Stimulated activated CD8-positive, alpha-beta memory T cell treated with anti-CD3 and anti-CD28 coated beads, Interleukin-4, amount 100 ng/mL, for 1 hour (primary cell): ENCODE measurements at places on chromosomes 2 and 18.

DNA sequence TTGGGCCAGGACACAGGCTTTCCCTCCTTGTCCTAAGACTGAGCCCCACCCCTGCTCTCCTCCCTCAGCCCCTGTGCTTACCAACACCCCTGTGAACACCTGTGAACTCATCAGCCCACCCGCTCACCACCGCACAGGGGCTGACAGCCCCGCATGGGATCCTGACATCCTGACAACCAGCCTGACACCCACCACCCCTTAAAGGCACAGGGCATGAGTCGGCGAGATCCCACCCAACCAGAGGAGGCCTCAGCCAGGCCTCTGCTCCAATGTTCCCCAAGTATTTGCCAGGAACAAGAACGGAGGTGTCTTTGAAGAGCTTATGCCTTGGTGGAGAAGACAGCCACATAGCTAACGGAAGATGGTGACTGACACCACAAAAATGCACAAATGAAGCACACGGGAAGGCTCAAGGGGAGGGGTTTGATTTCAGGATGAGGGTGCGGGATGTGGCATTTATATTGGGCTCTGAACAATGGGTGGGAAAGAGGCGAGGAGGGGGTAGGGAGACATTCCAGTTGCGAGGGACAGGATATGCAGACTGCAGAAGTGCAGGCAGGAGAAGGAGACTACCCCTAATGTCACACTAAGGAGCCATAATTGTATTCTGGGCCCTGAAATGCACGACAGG, 11.0 kb downstream of the RAB11FIP5 start:
- no peak for DNase-seq

DNA sequence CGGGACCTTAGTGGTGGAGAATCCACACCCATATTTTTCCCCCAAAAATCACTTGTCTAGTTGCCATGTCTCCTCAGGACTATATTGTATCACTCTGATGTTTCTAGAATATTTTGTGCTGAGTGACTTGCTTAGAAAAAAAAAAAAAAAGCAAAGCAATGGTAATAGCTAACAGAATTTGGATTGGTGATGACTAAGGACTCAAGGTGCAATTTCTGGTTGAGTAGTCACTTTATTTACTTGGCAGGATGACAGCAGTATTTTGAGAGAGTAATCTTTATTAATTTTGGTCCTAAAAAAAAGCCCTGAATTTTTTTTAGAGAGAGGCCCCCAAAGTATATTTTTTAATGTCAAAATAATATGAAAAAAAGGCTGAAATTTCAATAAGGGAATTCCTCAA, 32.8 kb upstream of the MYO3B start:
- DNase-seq, result no peak

DNA sequence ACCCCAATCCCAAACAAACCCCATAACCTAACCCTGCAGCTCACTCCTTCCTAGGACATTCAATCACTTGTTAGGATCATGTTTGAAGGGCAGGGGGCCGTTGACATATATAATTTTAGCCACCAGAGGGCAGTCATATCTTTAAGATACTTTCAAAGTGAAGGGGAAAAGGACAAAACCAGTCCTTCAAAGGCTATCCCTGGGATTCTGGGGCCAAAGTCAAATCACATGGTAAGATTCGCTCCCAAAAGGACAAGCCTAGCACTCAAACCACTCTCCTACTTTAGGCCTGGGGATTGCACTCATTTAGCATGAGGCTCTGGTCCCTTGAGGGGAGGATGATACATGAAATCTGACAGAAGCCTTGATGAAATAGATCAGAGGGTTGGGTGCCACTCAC, 44.6 kb downstream of the HAUS1 start:
- no peak for DNase-seq

DNA sequence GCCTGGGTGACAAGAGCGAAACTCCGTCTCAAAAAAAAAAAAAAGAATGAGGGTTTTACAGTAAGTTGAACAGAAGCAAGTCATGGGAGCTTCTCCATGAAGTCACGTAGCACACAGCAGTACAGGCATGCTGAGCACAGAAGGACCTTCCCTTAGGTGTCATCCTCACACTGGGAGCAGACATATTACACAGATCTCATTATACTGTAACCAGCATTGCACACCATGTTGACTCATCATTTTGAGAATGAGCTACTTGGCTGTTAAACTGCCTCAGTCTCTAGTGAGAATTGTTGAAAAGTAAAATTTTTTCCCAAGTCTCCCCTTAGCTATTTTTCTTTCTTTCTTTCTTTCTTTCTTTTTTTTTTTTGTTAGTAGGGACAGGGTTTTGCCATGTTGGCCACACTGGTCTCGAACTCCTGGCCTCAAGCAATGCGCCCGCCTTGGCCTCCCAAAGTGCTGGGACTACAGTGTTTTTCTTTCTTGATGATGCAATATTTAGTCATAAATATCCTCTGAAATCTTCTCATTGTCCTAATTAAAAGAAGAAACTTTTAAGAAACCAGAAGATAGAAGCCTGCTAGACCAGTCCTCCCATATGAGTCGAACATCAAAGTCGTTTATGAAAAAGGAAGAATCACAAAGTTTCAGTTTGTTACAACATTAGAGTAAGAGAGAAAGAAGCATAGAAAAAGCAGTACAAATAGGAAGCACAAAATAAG, 37.9 kb upstream of the PPP1CB start:
- DNase-seq, result no peak

- DNase-seq, result no peak
These were observed 57.7 kb upstream of the RBMS1 start for GRCh38 chr2:160551259-160551658.

DNA sequence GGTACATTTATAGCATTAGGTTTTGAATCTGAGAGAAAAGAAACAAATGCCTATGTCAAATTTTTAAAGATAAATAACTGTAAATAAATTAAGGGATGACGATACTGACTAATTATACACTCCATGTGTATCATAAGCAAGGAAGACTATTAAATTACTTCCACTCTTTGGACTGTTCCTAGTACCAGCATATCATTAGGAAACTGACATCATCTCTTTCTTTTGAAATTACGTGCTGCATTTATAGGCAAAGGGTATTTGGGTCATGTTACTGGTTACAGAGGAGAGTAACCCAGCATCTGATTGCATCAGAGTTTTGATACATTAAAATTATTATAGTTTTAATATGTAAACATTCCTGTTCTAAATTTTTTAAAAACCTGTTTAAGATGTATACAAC, 309.7 kb downstream of the XIRP2 start:
- DNase-seq, result no peak

DNA sequence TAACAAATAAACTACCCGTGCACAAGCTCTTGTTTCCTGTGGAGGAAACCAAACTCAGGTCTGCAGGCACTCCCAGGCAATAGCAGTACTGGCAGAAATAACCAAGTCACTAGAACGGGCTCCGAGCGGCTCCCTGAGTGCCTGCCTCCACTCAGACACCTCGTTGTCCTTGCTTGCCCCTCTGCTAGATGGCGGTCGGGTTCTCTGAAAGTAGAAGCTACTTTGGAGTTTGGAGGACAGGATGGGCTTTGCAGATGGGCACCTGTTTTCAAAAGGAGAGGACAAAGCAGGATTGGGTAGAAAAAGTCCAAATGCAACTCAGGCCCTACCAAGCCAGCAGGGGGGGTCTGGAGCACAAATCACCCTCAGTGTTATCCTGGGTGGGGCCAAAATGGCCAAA, 136.4 kb downstream of the LRRC30 start:
- DNase-seq, result no peak

DNA sequence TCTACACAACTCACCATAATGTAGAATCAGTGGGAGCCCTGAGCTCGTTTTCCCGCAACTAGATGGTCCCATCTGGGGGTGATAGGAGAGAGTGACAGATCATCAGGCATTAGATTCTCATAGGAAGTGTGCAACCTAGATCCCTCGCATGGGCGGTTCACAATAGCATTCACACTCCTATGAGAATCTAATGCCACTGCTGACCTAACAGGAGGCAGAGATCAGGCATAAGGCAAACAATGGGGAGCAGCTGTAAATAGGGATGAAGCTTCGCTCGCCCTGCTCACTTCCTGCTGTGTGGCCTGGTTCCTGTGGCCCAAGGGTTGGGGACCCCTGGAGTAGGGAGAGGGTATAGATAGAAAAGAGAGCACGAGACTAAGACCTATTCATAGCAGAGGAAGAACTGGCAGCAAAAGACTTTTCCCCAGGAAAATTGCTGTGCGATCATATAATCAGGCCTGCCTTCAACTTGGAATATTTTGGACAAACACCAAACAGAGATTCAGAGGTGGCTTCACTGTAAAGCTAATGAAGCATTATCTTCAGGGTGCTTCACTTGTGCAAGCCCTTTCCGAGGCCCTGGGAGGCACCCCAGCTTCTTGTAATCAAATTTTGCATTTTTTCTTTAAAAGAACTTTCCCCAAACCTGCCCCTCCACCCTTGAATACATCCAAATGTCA, 29.0 kb upstream of the ATL2 start:
- DNase-seq, result no peak

- no peak for DNase-seq
These were observed 687.2 kb downstream of the RNF144A start for GRCh38 chr2:7604456-7604855.

GRCh38 chr2:240571314-240571973, 3.2 kb downstream of the RNPEPL1 start:
- DNase-seq, result no peak

DNA sequence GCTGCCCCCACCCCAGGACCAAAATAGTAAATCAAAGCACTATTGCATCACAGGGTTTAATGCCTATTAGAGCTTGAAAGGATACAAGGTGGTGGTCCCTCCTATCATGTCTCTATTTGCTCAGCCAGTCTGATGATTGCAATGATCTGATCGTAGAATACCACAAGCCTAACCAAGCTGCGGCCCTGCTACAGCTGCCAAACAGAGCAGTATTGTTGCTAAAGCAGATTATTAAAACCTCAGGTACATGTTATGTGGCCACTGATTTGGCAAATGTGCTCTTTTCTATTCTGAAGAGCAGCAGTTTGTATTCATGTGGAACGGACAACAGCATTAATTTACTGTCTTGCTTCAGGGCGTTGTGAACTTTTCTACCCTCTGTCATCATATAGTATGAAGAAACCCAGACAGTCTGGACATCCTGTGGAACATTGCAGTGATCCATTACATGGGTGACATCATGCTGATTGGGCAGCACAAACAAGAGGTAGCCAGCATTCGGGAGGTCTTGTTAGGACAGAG, 8.4 kb upstream of the VAPA start:
- DNase-seq, result no peak

DNA sequence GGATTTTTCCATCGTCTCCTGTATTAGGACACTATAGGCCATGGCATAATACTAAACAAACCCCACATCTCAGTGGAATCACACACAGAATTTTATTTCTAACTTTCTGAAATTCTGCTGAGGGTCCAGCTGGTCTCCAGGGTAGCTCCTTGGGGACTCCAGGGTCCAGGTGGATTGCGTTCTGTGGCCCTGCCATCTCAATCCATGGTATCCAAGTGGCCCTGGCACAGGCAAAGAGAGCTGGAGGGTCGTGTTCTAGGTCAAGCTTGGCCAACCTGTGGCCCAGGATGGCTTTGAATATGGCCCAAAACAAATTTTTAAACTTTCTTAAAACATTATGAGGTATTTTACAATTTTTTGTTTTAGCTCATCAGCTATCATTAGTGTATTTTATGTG, 134.6 kb downstream of the CTIF start:
- no peak for DNase-seq

DNA sequence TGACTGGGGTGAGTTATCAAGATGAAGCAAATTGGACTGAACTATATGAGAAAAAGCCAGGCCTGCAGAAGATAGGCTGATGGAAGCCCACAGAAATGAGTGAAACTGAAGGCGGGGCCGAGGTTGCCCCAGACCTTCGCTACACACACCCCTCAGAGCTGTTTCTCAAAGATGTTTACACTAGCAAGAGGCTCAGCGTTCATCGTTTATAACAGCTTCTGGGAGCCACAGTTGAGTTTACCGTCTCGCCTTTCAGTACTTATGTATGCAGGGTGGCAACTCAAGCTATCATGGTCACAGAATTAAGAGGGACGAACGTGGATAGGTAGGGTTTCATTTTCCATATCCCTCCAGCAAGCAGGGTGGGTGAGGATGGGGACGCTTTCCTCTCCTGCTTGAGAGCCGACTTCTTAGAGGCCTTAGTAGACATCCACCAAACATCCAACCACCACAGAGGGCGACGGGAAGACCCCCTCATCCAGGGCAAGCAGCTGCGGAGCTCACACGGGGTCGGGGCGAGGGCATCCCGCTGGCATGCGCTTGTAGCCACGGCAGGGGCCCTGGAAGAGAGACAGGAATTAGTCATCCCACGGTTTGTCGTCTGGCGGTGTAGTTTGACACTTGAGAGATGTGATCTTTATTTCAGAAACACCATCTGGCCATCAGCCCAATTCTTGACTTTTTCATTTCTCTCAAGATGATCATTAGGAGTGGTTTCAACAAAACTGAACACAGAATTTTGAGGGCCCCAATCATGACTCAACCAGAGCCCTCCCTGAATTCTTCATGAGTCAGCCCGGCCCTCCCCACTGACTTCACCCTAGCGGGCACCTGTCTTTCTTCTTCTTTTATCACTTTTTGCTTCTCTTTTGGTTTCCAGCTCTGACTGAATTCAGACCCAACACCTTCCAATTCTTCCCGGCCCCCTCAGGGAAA, 109.1 kb upstream of the CTDP1 start:
- no peak for DNase-seq

- no peak for DNase-seq
These were observed 899.1 kb downstream of the TMEM182 start for GRCh38 chr2:103660947-103661346.

GRCh38 chr2:72931280-72931910, 14.1 kb downstream of the EMX1 start:
- no peak for DNase-seq

DNA sequence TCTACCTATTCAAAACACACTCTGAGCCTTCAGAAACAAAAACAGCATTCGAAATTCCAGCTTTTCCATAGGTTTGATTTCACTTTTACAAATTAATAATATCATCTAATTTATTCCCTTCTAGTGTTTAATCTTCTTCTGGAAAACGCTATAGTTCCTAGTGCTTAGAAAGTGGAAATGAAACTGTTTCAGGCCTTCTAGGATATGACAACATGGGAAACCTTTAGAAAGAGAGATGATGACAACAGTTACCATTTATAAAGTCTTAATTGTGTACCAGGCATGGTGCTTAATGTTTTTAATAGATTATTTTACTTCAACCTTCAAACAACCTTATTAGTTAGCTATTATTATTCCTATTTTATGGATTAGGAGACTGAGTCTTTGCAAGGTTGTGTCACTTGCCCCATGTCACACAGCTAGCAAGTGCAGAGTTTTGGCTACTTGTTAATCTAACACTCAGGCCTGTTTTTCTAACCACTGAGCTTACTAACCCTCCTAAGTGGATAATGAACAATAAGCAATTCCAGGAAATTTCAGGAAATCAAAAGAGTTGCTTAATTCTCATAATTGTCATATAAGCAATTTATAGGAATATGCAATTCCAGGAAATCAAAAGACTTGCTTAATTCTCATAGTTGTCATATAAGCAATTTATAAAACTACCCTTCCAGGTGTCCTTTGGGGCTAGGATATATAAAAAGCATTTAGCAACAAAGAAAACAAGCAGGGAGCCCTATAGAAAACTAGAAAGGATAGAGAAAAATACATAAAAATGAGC, 206.0 kb downstream of the ZNF521 start:
- no peak for DNase-seq

- no peak for DNase-seq
These were observed 1752.9 kb upstream of the CELF4 start for GRCh38 chr18:39318462-39318861.
